ENCODE measurements at places on chromosomes 13 and 19.

DNA sequence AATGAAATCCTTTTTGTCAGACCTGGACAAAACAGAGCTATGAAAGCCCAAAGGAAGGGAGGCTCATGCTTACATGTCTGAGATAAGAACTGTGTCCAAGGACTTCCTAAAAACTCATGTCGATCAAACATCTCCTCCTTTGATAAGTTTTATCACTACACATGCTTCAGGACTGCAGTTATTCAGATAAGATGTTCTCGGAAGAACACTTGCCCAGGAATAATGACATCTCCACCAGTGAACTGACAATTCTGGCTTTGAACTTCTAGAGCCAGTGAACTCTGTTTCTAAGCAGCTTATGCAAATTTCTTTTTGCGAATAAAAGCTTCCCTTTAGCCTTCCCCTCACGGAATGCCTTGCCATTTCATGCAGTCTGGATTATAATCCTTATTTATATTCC lies 561.6 kb downstream of the TBC1D4 start:
- DNase-seq = no peak

DNA sequence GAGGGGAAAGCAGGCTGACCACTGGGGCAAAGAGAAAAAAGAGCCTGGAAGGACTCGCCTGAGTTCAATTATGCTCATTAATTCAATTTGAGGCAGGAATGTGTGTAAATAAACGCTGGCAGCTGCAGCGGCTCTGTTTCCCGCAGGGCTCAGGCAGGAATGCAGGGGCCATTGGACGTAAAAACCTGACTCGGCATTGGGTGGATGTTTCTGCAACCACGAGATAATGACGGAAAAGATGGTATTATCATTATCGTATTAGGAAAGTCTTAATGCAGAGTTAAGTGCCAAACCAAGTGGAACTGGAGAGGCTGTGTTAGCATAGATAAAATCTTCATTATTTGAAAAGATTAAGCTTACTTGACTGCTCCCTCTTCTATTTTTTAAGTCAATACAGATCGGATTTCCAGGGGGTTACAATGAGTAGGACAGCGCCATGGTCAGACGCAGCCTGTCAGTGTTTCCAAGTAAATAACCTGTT lies 169.8 kb downstream of the SHISA2 start:
- DNase-seq = no peak

GRCh38 chr13:105611424-105611823 lies 924.0 kb downstream of the EFNB2 start:
- DNase-seq = no peak

- no peak for DNase-seq
Measured at GRCh38 chr13:75661443-75661842, 25.3 kb downstream of the LMO7 start.

- no peak for DNase-seq
Measured at GRCh38 chr19:6020166-6020882, 42.4 kb upstream of the RANBP3 start.

GRCh38 chr13:28031220-28031895 lies 42.9 kb upstream of the URAD start:
- no peak for DNase-seq

DNA sequence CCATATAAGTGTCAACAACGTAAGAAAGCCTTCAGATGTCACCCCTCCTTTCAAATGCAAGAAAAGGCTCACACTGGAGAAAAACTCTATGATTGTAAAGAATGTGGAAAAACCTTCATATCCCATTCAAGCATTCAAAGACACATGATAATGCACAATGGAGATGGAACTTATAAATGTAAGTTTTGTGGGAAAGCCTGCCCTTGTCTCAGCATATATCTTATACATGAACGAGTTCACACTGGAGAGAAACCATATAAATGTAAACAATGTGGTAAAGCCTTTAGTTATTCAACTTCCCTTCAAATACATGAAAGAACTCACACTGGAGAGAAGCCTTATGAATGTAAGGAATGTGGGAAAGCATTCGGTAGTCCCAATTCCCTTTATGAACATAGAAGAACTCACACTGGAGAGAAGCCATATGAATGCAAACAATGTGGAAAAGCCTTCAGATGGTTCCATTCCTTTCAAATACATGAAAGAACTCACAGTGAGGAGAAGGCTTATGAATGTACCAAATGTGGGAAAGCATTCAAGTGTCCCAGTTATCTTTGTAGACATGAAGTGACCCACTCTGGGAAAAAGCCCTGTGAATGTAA lies 11.1 kb downstream of the ZNF844 start:
- DNase-seq = no peak

- DNase-seq = no peak
Measured at GRCh38 chr19:39059302-39059701, 24.9 kb upstream of the ACP7 start.

- DNase-seq = no peak
Measured at GRCh38 chr13:43319617-43320444, 296.4 kb downstream of the DNAJC15 start.

Measured in T-helper 1 cell (primary cell).